ENCODE measurements at places on chromosomes 6 and 20.

DNA sequence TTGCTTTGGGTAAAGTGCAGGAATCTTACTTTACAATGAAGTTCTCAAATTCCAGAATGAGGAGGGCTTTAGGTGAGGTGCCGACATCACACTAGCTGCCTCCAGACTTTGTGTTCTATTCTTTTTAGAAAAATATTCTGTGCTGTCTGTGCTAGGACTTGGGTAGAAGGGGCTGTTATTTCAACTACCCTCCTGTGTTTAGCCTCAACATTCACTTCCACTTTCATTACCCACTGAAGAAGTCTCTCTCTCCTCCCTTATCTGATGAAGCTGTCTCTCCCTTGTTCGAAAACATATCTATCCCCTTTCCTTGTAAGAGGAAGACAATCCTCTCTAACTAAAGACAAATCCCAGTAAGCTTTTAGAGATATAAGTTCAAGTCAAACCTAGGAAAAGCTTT lies 25.0 kb upstream of the BRPF3 start:
- DNase-seq: no peak

GRCh38 chr6:43790031-43790430 lies 20.0 kb downstream of the VEGFA start:
- DNase-seq: peak; percentile 66

DNA sequence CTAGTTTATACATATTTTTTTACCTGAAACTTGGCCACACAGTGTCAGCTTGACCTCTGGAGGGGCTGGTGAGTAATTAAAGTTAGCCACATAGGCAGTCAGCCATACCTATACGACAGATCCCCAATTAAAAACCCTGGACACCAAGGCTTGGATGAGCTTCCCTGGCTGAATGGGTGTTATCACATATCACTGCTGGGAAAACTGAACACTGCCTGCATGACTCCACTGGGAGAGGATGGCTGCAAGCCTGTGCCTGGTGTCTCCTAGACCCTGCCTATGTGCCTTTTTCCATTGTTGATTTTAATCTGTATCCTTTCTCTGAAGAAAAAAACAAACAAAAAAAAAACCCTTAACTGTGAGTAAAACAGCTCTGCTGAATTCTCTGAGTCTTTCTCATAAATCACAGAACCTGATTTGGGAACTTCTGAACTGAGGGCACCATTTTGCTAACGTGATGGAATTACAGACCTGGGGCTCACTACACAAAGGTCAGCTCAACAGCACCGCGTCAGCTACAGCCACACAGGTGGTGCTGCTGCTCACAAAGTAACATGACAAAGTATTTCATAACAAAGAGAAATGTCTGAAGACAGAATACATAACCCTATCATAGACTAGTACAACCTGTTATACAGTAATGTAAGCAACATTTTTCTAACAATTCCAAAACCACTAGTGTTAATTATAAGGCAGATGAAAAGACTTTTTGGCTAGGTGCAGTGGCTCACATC lies 97.0 kb downstream of the SLC23A2 start:
- DNase-seq: no peak

GRCh38 chr6:157585274-157586087 lies 204.5 kb downstream of the ZDHHC14 start:
- no peak for DNase-seq

DNA sequence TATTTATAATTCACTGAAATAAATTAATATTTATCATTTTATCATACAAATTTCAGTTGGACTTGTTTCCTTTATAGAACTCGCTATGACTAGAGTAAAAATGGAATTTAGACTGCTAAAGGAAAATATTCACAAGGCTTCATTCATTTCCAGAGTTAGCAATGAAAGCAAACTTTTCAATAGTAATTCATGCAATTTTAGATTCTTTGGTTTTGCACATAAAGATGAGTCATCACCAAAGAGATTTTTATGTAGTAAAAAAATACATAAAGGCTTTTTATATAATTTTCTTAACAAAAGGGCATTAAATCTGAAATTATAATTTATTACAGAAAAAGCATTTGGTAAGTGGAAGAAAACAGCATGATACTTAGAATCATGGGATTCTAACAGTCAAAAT lies 37.2 kb upstream of the STXBP5 start:
- no peak for DNase-seq

DNA sequence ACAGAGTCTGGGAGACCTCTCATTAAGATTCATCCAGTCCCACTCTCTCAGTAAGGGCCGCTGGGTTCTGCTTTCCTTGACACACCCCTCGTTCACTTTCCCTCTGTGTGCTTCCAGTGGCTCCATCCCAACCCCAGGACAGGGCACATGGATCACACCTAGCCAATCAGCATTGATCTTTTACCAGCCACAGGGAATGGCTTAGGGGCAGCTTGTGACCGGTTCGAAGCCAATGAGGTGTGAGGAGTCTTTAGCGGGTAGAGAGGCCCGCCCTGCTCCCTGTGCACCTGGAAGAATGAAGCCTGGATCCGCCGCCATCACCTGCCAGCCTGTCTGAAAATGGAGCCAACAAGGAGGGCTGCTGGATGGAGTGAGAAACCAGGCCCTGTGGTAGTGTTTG lies 35.2 kb upstream of the OVOL2 start:
- no peak for DNase-seq

GRCh38 chr6:73929405-73929804 lies 233.4 kb downstream of the CD109 start:
- DNase-seq: no peak

DNA sequence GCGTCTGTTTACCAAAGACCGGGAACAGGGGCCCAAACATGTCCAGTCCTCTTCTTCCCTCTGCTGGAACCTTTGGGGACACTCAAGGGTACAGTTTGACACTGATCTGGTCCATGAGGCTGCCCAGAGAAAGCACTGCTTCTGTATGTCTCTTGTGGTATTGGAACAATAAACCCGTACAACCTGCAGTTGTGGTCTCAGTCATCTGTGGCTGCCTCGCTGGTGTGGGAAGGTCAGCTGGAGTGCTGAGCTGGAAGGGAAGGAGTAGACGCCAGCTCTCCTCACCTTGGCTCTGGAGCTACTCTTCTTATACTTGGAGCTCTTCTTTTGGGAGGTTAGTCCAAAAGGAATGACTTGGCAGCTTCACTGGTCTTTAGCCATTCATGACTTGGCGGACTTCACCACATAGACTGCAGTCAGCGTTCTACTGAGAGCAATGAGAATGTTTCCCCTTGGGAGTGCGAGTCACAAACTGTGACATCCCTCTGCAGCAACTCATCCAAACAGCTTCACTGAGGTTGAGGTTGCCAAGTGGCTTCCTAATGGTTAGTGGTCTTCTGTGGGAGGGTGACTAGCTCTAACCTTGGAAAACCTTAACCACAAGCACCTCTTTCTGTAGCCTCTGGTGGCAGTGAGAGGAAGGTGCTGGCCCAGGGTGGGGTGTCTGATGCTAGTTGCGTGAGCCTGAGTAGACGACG lies 81.2 kb downstream of the ASXL1 start:
- peak; percentile 70 for DNase-seq

DNA sequence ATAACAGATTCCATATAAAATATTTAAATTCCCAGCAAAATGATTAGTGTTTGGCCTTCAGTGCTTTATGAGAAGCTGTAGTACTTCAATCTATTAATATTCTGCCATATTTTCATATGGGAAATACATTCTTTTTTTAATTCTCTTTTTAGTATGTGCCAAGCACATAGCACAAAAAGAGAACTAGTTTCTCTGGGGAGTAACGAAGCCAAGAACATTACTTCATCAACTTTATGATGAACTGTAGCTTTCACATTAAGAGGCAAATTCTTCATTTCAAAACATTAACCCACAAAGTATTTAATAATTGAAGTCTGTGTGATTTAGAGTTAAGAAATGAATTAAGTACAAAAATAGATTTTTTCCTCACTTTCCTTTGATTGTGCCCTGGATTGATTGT lies 281.0 kb upstream of the EYS start:
- DNase-seq: no peak

DNA sequence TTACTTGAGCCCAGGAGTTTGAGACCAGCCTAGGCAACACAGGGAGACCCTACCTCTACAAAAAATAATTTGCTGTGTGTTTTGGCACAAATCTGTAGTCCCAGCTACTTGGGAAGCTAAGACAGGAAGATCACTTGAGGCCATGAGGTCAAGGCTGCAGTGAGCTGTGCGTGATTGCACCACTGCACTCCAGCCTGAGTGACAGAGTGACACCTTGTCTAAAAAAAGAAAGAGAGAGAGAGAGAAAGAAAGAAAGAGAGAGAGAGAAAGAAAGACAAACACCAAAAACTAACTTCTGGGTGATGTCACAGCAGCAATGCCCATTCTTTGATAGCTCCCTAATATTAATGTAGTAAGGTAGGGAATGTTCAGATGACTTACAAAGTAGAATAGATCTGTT lies 20.4 kb downstream of the USP49 start:
- no peak for DNase-seq

- DNase-seq: no peak
Measured at GRCh38 chr20:62741701-62742491, 33.3 kb downstream of the NTSR1 start.

DNA sequence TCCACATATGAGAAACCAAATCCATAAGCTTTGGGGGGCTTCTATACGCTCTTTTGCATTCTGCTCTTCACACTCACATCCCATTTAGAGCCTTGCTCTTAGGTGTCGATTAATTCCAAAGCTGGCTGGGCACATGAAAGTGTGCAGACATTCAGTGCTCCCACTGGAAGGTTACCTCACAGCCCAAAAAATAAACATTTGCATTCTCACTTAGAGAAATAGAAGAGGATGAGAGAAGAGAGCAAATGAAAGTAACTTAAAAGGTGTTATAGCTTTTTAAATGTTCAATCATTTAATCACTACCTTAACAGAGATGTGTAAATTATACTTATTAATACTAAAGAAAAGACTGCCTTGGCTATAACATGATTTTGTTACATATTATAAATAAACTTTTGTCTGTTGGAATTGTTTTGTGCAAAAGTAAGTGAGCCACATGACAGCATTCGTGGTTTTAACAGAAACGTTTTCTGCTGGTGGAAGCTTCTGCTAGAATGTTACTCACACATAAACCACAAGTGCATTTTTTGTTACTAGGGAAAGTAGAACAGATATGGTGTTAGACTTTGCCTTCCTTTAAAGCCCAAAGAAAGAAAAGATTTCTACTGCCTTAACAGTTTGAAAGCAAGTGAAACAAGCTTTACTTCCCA lies 116.7 kb downstream of the SIM1 start:
- DNase-seq: peak; percentile 31

GRCh38 chr6:47788498-47788884 lies 6.7 kb downstream of the OPN5 start:
- DNase-seq: no peak

DNA sequence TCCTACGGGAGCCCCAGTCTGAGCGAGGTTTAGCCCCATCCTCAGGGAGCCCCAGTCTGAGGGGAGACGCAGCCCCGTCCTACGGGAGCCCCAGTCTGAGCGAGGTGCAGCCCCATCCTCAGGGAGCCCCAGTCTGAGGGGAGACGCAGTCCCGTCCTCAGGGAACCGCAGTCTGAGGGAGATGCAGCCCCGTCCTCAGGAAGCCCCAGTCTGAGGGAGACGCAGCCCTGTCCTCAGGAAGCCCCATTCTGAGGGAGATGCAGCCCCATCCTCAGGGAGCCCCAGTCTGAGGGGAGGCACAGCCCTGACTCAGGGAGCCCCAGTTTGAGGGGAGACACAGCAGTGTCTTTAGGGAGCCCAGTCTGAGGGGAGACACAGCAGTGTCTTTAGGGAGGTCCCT lies 27.9 kb downstream of the VEGFA start:
- DNase-seq: no peak

- DNase-seq: no peak
Measured at GRCh38 chr6:9521152-9521530, 893.7 kb downstream of the TFAP2A start.

DNA sequence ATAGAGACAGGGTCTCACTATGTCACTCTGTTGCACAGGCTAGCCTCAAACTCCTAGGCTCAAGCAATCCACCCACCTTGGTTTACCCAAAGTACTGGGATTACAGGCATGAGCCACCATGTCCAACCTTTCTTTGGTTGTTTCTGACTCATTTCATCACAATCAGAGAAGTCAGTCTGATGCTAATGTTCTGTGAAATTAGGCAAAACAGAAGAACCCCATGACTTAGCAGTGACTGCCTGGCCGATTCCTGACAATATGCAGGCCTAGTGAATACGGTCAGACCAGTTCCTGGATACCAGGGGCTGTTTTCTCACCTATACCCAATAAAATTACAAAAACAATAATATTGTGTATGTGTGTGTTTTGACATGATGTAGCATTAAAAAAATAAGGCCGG lies 58.8 kb upstream of the BTN3A2 start:
- no peak for DNase-seq

DNA sequence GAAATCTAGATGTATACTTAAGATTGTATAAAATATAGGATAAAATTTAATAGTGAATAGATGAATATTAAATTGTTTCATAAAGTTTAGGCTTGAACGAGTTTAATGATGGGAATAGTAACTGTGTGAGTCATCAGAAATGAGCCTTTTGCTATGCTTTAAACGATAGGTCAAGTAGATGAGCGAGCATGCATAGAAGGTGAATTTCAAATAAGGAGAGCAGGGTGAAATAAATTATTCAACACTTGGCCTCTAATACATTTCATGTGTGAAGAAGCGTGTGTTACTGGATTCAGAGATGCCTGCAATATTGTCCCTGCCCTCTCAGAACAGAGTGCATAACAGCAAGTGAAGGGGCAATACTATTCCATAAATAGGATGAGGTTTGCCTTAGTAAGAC lies 74.4 kb upstream of the EYA4 start:
- no peak for DNase-seq

DNA sequence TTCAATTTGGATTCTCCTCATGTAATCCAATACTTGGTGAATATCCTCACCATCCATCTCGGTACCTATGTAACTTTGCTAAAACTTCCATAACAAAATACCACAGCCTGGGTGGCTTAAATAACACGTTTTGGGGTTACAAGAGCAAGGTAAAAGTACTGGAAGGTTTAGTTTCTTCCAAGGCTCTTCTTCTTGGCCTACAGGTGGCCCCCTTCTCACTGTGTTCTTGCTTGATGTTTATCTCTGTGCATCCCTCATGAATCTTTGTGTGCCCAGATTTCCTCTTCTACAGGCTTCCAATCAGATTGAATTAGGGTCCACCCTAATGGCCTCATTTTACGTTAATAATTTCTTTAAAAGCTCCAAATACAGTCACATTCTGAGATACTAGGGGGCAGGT lies 163.3 kb upstream of the HCRTR2 start:
- DNase-seq: no peak
